Cardiac muscle cell (in vitro differentiated cells and primary cell): ENCODE measurements at places on chromosomes 5 and 9.

- no peak for DNase-seq
Measured at GRCh38 chr5:43309637-43310036, 3.6 kb downstream of the HMGCS1 start.

GRCh38 chr5:149135536-149136201, 5.6 kb upstream of the ABLIM3 start:
- peak; percentile 47 for DNase-seq

DNA sequence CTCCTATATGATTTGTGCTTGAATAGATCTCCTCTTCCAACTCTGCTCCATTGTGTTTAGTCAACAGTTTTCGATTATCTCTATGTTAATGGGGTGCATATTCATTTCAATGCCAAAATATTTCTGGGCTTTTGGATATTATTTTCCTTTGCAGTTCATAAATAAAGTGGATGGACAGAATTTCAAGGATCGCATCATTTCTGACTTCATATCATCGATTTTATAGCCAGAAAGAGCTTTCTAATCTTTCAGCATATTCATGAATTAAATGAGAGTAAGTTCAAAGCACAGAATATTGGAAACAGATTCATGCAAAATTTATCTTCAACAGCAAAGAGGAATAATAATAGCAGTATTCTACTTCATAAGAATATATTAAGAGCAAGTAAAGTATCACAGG, 60.0 kb upstream of the MINAR2 start:
- no peak for DNase-seq

- DNase-seq, result no peak
Measured at GRCh38 chr5:134594797-134595457, 37.7 kb downstream of the SAR1B start.

GRCh38 chr9:86605303-86605702, 251.1 kb upstream of the TUT7 start:
- no peak for DNase-seq

GRCh38 chr9:34582787-34583186, 6.7 kb downstream of the CNTFR start:
- DNase-seq, result no peak

DNA sequence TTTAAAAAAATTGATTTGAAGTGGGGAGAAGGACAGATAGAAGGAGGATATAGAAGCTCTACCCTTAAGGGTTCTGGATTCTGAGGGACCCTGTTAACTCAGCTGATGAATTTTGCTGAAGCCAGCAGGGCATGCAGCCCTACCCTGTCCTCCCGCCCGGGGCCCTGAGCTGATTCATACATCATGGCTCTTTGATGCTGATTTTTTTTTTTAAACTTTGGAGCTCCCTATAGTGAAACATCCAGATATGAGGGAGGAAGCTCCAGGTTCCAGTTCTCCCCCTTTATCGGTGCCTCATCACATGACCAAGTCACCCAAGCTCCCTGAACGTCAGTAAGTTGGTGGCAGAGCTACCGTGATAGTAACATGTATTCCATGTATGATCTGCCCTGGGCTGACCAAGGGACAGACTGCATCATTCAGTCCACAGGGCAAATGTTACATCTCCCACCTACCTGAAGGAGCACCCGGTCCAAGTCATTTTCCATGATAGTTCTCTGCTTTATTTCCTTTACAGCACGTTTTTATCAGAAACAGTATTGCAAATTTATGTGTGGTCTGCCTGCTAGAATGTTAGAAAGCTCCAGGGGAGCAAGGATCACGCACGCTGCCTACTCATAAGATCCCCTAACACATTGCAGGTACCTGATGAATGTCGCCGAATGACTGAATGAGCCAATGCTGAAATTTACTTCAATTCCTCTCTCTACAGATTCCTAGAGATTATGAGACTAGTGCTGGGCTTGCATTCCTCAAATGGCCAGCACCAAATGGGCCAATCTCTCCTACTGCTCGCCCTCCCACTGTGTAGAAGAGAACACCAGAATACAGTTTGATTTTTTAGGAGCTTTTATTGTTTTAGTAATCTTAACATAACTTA, 25.9 kb downstream of the SPARC start:
- no peak for DNase-seq

DNA sequence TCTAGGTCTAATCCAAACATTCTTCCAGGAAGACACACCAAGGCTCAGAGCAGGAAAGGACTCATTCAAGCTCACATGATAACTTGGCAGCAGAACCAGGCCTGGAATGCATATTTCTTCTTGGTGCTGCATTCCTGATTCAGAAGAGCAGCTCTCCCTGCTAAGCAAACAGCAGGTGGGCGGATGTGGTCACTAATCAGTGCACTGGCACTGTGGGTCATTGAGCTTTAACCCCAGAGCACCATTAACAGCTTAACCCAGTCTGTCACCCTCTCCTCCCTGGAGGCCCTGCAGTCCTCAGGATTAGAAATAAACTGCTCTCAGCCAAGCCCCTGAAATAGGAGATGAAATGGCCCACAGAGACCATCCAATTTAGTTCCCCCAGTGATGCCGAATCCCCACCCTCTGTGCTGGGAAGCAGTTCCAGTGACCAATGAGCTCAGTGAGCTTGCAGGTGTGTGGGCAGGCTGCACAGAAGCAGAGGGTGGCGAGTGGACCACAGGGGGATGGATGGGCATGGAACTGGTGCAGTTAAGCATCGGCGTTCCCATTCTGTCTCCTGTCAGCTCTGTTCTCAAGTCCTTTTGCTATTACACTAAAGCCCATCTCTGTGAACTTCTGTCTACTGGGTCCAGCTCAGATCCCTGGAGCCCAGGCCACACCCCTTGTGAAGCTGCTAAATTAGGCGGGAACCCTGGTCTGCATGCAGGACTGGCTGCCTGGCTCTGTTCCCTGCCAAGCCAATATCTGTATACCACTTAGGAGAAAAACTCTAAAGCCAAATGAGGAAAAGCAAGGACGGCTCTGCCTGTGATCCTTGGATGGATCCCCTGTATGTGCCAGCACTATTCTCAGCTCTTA, 16.6 kb upstream of the MEGF9 start:
- DNase-seq, result no peak

GRCh38 chr5:172623313-172623980, 17.6 kb upstream of the NEURL1B start:
- no peak for DNase-seq

DNA sequence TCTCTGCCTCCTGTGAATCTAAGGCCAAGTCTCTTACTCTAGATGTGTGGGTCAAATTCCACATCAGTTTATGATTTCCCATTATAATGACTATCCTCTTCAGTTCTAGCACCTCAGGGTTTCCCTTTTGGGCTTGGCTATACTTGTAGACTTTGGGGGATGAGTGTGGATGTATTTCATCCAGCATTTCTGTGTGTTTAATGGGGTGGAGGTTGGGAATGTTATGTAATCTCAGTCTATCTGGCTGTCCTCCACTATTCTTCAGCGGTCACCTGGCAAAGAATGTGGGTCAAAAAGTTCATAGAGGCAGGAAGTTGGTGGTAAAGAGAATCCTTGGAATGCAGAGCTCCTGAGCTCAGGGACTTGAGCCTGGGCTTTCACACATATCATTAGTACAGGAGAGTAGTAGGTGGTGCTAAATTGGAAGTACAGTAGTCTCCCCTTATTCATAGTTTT, 64.9 kb downstream of the CFAP95 start:
- no peak for DNase-seq

- DNase-seq, result no peak
Measured at GRCh38 chr5:142219146-142219545, 105.7 kb downstream of the SPRY4 start.

GRCh38 chr9:109062543-109062942, 49.2 kb upstream of the CTNNAL1 start:
- peak; percentile 12 for DNase-seq

DNA sequence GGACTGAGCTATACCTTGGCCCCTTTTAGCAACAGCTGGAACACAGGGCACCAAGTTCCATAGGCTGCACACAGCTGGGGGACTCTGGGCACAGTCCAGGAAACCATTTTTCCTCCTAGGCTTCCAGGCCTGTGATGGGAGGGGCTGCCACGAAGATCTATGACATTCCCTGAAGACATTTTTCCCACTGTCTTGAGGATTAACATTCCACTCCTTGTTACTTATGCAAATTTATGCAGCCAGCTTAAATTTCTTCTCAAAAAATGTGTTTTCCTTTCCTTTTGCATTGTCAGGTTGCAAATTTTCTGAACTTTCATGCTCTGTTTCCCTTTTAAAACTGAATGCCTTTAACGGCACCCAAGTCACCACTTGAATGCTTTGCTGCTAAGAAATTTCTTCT, 580.1 kb upstream of the FTMT start:
- no peak for DNase-seq

DNA sequence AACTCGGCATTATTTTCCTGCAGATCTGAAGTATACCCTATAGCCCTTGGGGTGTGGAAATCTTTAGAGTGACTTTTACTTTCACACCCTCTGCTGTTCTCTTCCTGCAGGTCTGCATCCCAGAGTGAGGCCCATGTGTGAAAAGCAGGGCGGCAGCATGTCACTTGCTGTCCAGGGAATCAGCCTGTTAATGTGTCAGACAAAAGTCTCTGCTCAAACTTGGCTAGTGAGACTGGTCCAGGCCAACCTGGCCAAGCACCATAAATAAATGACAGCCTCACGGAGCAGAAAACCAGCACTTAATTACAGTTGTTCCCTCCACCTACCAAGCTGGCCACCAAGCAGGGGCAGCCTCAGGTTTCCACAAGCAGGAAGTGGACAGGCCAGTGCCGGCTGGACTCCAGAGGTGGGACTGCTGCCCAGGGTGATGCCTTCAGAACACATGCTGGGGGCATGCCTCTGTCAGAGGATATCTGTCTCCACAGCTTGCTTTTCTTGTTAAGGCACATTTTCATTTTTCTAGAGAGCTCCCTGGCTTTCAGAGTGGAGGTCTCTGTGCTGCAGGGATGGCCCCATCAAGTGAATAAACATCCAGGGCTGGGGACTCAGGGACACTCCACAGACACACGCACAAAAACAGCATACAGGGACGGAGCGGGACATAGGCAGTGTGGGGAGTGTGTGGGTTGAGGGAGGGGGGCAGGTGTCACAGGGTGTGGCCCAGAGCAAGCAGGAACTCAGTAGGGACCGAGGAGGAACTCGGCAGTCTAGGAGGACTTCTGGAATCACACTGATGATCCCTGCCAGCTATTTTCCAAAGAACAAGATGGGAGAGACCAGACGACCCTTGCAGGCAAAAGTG, 243.8 kb upstream of the IRX1 start:
- no peak for DNase-seq

- no peak for DNase-seq
Measured at GRCh38 chr9:111474385-111474784, 9.8 kb downstream of the ECPAS start.

GRCh38 chr5:42020788-42021530, 95.9 kb downstream of the FBXO4 start:
- peak; percentile 6 for DNase-seq

DNA sequence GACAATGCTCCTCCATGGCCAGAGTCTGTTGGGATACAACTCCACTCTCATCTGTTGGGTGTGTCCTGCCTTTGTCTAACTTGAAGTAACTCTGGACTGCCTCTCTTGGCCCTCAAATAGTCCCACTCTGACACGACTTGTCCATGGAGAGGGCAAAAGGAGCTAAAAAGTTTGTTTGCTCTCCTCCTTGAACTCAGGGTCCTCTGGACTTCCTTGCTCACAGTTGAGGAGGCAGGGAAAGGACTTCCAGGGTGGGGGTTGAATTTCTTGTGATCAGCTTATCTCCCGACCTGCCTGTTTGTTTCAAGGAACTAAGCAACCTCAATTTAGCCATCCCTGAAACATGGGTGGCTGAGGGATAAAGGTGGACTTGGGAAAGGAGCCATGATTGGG, 11.7 kb downstream of the DNAJB5 start:
- no peak for DNase-seq

GRCh38 chr9:7984203-7984602, 184.6 kb upstream of the DMAC1 start:
- no peak for DNase-seq

- DNase-seq, result peak; percentile 46
Measured at GRCh38 chr5:170302653-170303501, 5.3 kb upstream of the LCP2 start.

DNA sequence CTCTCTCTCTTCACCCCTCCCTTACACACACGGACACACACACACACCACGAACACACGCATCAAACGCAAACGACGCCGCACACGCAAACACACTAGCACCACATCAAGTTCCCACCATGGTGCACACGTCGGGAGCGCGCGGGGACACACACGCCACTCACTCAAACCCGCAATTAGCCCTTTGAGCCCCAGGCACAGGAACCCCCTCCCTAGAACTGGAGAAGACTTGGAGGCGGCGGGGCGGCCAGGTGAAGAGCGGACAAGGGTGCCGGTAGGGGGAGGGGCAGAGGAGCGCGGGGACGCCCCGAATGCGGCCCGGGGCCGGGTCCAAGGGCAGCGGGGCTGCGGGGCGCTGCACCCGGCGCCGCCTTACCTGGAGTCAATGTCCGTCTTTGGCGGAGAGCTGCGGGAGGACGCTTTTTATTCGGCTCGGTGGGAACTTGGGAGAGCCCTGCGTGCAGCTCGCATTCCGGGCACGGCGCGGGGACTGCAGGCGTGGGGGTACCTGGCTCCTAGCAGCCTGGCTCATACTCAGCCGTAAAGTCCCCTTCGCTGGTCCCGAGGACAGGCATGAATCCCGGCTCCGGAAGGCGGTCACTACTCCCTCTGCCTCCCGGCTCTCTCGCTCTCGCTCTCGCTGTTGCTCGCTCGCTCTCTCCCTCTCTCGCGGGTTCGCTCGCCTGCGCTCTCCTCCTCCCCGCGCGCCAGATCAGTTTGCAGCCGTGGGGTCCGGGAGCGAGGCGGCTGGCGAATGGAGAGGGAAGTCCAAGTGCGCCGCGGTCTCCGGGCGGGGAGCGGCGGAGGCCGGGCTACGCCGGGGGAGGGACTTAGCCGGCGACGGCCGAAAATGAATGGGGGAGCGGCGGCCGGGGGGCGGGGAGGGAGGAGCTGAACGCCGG, at the start of gene BRINP1:
TSS of gene BRINP1 (minus strand) at position 755 of the 901 bp plus-strand sequence. CDS start 56,080 bp downstream, outside the sequence.
- peak; percentile 90 for DNase-seq

DNA sequence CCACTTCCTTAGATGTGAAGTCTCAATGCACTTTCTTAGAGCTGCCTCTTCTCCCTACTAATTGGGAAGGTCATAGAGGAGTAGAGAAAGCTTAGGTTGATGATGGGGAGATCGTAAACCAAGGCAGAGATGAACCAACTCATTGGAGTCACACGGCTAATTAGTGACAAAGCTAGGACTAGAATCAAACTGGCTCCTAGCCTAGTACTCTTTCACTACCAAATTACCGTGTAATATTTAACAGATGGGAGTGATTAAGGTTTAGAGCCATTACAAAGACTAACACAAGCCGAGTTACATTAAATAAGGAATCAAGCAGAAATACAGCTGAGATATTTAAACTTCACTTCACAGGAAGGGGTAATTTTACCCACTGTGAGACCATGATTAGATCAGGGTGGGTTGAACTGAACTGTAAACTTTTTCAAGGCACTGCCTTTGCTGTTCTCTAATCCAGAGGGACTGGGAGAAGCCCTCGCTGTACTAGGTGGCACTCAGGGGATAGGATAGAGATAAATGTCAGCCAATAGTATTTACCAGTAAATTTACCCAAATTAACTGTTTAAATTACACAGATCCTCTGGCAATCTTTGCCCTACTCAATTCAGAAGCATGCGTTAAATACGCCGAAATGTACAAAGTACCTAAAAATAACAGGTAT, 166.4 kb upstream of the PIK3R1 start:
- no peak for DNase-seq
